ENCODE measurements at places on chromosomes 1 and 21.

DNA sequence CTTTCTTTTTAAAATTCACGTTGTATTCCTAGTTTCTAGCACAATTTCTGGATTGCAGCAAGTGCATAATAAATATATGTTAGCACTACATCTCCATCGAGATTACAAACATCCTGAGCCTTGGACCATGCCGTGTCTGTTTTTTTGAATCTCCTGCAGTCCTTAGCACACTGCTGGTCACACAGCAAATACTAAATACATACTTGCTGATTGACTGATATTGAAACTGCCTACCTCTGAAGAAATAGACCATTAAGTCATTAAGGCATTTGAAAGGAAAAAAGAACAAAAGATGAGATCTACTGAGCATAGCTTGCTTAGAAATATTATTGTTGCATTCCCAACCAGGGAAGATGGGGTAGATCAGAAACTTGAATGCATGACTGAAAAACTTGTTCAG, 369.1 kb downstream of the PTBP2 start:
- DNase-seq = no peak

- no peak for DNase-seq
Measured at GRCh38 chr1:161747801-161748200, 1.8 kb upstream of the DUSP12 start.

- no peak for DNase-seq
Measured at GRCh38 chr1:3644273-3644672, 5.6 kb downstream of the WRAP73 start.

DNA sequence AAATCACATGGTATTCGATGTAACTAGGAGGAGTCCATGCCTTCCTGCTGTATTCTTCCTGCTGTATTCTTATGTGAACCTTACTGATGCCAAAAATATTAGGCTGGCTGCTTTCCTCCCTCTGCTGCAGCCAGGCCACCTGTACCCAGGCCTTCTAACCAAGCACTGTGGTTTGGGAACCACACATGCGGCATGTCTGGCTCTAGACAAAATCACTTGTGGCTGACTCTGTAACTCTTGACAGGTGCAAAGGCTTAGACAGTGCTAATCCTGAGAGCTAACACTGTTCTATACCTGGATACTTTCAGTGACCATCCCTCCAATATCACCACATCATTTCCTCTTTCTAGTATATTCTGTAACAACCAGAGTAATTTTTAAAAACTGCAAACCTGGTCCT, 67.7 kb downstream of the PCP4 start:
- no peak for DNase-seq

GRCh38 chr1:152697701-152698600, at the start of gene LCE2A:
Gene LCE2A (plus strand): TSS chr1:152698345. CDS start chr1:152698902, 557 bp downstream.
- no peak for DNase-seq

DNA sequence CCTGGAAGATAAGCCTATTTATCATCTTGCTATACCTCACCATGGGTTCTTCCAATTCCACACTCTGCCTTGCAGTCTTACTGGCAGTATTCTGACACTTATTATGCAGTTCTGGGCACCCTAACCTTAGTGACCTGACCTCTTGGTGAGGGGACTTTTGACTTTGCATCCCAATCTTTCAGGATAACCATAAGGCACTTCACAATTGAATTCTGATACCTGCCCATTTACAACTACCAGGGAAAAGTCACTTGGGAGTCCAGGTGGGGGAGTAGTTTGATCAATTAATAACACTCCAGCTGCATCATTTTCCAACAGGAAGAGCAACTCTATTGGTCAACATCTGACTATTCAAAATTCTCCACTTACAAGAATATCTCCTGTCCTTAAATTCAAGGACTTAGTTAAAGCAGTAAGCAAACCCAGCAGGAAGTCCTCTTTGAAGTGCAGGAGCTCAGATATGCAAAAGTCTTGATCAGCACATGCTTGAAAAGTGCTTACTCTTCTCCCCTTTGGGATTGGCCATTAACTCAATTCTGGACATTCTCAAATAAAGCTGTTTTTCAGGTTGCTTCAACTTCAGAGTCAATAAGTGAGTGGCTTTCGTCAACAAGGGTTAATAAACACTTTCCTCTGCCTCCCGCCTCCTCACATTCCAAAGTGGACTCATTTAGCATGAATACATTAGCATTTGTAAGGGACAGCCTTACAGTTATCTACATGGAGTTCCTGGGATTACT, 177.4 kb upstream of the NRIP1 start:
- DNase-seq = no peak

GRCh38 chr1:66570196-66570595, 36.2 kb downstream of the SGIP1 start:
- DNase-seq = no peak

- DNase-seq = no peak
Measured at GRCh38 chr1:213244664-213245091, 193.6 kb downstream of the RPS6KC1 start.

DNA sequence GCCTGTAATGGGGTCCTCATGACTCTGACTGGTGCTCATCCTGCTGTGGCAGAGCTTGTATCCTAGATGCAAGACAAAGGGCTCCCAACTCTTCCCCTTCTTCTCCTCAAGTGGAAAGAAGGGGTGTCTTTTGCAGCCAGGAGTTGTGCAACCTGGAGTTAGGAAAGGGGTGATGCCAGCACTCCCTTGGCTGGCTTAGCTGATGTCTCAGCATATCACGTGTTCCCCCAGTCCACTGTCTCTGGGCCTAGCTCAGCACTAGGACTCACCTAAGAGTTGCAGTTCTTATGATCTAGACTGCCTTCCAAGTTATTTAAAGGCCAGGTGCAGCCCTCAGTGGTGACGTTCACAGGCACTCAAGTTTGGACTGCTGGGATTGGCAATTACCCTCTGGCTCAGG, 146.2 kb upstream of the GORAB start:
- DNase-seq = no peak

GRCh38 chr1:32066489-32066873, 6.3 kb upstream of the TMEM39B start:
- no peak for DNase-seq

GRCh38 chr1:223667484-223668182, 2.1 kb upstream of the CAPN8 start:
- DNase-seq = no peak

DNA sequence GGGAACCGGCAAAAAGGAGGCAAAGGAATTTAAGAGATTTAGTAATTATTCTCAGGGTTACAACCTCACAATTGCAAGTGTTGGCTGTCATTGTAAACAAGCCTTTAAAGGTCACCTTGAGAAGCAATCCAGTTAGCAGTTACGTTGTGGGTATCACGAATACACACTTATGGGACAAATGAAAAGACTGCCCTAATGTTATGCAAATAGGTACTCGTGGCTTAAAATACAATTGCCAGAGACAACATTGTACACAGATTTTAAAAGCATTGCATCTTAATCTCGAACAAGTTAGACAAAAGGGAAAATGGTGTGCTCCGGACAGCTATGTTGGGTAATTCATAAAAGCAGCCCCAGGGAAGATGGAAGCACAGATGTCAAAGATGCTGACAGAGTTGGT, 120.5 kb upstream of the ZC3H12A start:
- DNase-seq = no peak

- DNase-seq = no peak
Measured at GRCh38 chr1:41758904-41759548, 159.7 kb downstream of the HIVEP3 start.

GRCh38 chr21:46492851-46493250, 34.2 kb downstream of the DIP2A start:
- no peak for DNase-seq

- DNase-seq = no peak
Measured at GRCh38 chr1:184437291-184437690, 50.5 kb downstream of the C1orf21 start.

DNA sequence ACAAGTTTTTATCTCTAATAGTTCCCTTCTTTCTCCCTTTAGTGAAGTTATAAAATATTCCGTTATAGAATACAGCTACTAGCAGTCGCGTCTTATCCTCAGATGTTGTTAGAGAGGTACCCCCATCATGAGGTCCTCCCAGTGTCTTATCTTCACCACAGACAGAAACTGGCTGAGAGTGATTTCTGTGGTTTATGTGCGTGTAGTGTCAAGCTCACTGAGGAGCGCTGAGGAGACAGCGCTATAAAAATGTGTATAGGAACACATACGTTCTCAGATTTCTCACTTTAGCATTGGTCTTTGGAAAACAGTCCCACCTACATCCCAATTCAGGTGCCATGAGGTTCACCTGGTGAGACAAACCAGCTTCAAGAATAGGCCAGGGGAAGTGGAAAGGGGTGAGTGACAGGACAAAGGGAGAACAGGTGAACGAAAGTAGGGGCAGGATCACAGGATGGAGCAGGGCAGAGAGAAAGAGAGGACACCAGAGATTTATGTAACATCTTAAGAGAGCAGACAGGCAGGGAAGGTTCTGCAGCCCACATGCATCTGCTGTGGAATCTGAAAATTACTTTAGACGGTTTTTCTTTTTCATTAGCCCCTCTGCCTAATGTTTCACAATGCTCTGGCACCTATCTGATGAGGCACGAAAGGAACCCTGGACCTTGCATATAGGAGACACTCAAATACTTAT, 2.7 kb upstream of the PLEKHO1 start:
- DNase-seq = no peak

DNA sequence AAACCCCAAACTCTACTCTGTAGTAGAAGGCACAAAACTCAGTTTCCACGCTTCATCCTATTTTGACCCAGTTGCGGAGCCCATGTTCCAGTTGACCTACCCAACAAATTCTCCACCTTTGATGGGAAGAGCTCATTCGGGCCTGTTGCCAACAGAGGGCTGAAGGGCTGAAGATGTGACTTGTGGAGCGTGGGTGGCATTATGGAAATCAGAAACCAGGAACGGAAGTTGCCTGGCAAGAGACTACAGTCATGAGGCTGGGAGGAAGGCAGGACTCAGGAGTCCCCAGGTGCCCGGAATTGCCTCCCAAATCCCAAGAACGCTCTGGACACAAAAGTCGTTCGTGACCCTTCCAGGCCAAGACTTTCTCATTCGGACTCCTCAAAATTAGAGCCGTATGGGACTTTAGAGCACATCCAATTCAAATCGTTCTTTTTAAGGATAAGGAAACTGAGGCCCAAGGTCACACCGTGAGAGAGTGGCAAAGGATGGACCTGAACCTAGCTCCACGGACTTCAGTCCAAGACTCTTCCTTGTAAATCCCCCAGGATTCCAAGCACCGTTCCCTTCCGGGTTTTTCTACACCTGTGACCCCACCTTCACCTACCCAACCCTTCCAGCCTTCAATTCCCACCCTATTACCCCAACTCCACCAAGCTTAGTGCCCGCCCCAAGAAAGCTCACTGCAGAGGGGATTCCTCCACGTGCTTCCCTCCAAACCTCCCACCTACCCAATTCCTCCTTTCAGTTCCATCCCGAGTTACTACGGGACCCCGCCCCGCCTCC, 739 bp downstream of the SMG5 start:
- DNase-seq = no peak

- no peak for DNase-seq
Measured at GRCh38 chr1:86865973-86866637, 47.8 kb downstream of the SELENOF start.

DNA sequence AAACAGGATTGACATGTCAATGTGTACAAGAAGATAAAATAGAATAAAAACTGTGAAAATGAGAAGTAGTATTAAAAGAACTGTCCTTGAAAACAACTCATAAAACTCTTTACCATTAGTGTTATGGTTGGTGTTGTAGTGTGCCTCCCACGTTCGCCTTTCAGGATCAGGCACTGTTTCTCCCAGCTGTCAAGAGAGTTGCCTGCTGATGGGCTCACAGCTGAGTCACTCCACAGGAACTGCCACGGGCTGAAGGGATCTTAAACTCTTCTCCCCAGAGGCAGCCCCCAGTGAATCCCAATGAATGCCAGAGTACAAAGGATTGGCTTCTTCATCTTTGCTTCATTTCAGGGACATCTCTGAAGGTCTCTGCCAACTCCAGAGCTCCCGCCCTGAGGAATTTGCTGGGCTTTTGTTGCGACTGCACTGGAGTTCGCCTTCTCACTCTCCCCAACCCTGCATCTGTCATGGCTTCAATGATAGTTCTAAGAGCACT, 119.6 kb downstream of the ADGRL2 start:
- no peak for DNase-seq

- no peak for DNase-seq
Measured at GRCh38 chr1:22317231-22317919, 134.3 kb upstream of the ZBTB40 start.

DNA sequence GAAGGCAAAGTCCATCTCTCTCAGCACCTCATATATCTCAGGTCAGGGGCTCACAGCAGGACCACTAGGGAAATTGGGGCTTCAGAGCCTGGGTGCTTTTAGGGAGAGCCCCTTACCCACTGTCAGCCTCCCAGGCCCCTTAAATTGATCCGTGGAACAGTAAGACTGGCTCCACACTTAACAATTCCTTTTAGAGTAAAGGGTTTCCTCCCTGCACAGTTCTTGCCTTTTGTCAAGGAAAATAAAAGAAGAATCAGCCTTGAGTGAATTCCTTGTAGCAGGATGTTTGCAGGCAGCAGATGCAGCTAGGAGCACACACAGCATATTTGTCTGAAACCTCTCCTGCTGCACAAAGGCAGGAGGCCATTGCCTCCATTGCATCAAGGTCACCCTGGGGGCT, 184.9 kb downstream of the SEC16B start:
- DNase-seq = no peak

- no peak for DNase-seq
Measured at GRCh38 chr1:46513536-46513935, 23.9 kb downstream of the DMBX1 start.

- no peak for DNase-seq
Measured at GRCh38 chr1:5945445-5945844, 46.8 kb downstream of the NPHP4 start.

GRCh38 chr1:9174243-9174642, 45.3 kb upstream of the GPR157 start:
- no peak for DNase-seq

DNA sequence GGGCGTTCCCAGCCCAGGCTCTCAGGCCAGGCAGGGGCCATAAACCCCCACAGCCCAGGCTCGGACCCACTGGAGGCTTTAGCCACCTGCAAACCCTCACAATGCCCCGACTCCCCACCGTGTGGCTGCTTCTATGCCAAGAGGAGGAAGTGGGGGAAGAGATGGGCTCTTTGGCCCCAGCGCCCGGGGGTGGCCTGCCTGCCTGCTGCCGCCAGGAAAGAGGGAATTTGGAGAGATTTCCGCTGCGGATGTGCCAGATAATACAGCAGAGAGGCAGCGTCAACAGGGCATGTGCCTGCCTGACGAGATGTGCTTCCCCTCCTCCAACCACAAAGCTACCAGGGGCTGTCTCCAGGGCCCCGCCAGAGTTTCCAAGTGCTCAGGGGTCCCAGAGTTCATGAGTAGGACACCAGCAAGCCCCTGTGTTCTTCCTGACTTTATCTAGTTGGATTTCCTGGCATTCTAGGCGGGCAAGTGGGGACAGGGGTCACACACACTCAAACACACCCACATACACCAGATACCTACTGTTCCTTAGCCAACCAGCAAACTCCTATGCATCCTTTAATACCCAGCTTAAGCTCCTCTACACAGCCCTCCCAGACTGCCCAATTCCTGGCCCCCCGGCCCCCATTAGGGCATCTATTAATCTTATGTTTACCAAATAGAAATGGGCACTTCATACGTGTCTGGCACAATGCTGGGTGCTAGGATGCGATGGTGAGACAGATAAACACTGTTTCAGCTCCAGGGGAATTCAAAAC, 14.1 kb downstream of the EPHA2 start:
- DNase-seq = no peak

GRCh38 chr1:38852780-38853179, 6.8 kb downstream of the RRAGC start:
- DNase-seq = no peak

All from activated CD8-positive, alpha-beta memory T cell treated with anti-CD3 and anti-CD28 coated beads for 1 hour (primary cell).